ENCODE measurements at places on chromosomes 5 and 9.

DNA sequence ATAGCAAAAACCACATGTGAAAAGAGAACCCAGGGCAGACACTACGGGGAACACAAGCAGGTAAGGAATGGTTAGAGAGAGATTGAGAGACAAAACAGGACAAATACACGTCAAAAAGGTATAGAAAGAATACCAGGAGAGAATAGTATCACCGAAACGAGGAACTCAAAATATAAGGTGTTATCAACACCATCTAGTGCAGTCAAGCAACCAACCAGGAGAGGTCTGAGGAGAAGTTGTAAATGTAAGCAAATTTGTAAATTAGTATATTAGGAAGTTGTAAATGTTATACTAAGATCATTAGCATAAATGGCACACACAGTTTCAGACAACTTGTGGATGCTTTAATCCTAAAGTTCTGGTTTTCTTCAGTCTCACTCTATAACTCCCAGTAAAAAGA lies 355.5 kb downstream of the EBF1 start:
- no peak for DNase-seq

GRCh38 chr5:132782101-132782500 lies 5.1 kb upstream of the SEPTIN8 start:
- DNase-seq = no peak

DNA sequence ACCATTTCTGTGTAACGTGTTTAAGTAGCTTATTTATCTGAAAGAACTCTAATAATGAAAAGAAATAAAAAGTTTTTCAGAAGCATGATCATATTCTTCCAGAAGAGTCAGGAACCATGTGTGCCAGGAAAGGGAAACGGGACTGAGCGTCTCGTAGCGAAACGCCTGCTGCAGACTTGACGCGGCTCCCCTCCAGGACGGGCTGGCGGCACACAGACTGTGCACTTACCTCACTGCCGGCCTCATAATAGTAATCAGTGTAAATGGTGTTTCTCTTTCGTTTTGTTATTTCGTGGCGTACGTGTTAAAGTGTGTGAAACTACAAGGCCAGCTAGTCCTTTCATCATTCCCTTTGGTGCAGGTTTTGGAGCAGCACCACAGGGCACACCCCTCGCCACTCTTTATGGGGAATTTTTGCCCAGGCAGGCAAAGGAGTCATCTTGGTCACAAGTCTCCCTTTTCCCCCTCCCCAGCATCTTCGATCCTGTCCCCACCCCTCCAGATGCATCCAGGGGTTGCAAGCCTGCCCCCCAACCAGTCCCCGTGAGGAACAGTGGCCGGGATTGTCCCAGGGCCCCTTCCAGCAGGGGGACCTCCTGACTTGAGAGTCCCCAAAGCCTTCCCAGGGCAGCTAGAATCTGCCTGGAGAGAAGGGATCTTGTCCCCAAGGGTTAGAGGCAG lies 233.1 kb downstream of the FANCC start:
- DNase-seq = no peak

- no peak for DNase-seq
These were observed 192.5 kb upstream of the TUT7 start for GRCh38 chr9:86546712-86547111.

DNA sequence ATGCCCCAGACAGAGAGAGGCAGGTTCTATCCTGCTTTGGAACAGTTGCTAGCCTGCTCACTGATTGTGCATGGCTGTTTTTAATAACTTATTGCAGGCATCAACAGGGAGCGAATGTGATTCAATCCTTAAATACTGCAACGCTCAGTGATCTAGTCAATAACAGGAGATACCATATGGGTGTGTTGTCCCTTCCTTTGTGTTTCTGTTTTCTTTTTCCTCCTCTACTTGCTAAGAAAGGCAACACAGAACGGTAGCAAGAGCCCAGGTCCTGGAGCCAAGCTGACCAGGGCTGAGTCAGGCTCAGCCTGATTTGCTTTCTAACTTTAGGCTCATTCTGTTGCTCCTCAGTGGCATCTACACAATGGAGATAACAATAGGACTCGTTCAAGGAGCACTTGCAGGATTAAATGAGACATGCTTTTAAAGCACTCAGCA lies 98.6 kb upstream of the EQTN start:
- DNase-seq = no peak

GRCh38 chr5:112637343-112637742 lies 100.3 kb upstream of the APC start:
- DNase-seq = no peak

DNA sequence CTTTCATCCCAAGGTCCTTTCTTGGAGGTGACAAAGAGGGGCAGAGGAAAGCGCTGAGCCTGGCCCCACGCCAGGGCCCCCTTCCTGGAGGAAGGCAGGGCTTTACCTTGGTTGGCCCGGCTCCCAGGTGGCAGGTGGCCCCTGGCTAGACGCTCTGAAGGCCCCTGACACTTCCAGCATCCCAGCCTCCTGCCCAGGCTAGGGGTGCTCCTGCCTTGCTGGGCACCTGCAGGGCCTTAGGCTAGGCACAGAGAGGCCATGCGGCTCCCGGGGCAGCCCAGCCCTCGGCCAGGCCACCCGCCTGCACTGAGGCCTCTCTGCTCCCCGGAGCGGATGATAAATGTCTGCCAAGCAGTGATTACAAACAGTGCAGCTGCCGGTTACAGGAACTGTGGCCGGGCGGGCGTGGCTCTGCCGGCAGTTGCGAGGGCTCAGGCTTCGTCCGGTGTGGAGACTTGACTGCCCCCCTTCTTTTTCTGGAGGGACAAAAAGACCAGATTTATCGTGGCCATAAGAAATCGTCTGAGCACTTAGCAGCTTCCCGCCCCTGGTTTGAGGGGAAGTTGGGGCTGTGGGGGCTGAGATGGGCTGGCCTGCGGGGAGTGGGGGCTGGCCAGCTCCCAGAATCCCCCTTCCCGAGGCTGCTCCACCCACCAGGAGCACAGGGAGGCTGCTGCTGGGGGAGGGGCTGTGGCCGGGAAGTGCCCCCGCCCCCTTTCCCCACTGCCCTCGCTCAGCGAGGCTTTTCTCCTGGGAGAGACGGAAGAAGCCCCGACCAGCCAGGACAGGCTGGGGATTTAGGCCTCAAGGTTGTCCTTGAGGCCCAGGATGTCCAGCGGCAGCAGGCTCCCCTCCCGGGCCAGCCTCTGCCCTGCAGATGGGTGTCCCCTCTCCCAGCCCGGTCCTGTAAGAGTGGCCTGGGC lies 31.6 kb upstream of the UBAC1 start:
- DNase-seq = no peak
